ENCODE measurements at places on chromosomes 11 and 22. TPM values are rescaled to one million over a fixed set of nuclear protein-coding genes. Genes with fewer than 3 reads are reported as not detected.
A peak's percentile ranks its signal among the peaks of the same experiment; 100 is the strongest.

DNA sequence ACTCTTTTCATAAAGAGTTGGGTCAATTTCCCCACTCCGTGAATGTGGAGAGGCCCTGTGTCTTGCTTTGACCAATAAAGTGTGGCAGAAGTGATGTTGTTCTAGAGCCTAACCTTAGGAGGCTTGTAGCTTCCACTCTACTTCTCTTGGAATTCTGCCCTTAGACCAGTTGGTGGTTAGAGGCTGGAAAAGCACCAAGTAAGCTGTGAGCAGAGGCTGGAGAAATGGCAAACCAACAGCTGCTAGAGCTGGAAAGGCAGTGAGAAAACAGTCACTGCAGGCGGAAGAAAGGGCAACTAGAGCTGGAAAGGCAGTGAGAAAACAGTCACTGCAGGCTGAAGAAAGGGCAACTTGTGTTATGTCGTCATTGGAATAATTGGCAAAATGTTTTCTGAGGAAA is 29.8 kb upstream of the MSANTD2 start:
- H3K4me1 ChIP-seq, result no peaks in the 10 kb centered on the region
- no peak overlapping the region for H3K27ac ChIP-seq
- no peak overlapping the region for H3K4me3 ChIP-seq
- H3K27me3 ChIP-seq, result no peaks in the 10 kb centered on the region
- no peak for DNase-seq

DNA sequence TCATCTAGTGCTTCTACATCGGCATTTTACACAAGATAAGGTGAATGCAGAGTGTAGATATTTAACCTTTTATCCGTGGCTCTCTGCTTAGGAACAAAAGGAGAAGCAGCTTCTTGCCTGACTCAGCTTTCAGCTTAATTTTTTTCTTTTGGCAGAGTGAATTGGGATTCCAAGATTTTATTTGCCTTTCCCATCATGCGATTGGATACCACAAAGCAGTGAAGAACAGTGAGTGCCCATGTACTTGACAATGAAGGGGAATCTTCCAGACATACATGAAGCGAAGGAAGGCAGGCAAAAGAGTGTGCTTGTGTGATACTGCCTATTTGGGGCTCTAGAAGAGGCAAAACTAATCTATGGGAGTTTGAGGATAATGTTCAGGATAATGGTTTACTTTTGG is 17.0 kb upstream of the CHKA start:
- H3K36me3 ChIP-seq, result no peaks in the 10 kb centered on the region
- no peak for DNase-seq
- H3K4me3 ChIP-seq, result no peak overlapping the region
- no peaks in the 10 kb centered on the region for H3K27me3 ChIP-seq
- peak overlapping the region; percentile 79 for H3K27ac ChIP-seq

Gene KREMEN1
- 7.8 TPM for polyA plus RNA-seq

Gene DRICH1
- 0.50 TPM for polyA plus RNA-seq

Gene MRGPRX2
- not detected for polyA plus RNA-seq

Data from sigmoid colon (tissue), 7 donors.